DMS 273 treated with DMSO at 0.1 percent for 48 hours (cell line): ENCODE measurements at places on chromosomes 3 and 15.

DNA sequence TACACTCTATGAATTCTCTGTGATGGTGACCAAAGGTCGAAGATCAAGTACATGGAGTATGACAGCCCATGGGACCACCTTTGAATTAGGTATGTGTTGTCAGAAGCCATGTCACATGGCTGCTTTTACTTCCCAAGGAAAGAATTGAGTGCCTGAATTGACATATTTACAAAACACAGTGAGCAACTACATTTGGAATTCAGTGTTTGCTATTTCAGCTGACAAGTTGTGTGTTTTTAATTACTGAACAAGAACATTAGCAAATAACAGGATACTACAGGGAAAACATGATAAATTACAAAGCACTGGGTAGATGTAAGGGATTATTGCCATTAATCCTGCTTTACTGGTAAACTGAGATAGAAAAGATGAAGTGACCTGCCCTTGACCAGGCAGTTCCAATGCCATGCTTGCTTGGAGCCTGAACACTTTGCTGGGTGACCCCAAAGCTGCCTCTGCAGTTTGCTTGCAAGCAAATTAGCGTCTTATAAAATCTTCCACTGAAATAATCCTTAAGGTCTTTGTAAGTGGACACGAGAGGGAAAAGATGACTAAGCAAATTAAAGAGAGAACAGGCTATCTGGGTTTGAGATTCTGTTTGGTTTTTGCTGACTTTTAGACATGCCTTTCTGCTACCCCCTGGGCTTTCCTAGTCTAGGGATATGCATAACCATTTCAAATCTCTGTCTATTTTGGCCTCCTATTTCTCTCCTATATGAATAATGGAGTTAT lies 98.2 kb downstream of the HCN4 start:
- no peak for DNase-seq

GRCh38 chr3:71695000-71695482 lies 30.2 kb downstream of the EIF4E3 start:
- no peak for DNase-seq

- DNase-seq, result no peak
These were observed 470.6 kb upstream of the BCHE start for GRCh38 chr3:166307756-166308350.

- no peak for DNase-seq
These were observed 9.6 kb downstream of the TRH start for GRCh38 chr3:129984125-129984524.

GRCh38 chr3:127114337-127115070 lies 78.4 kb upstream of the PRR23E start:
- DNase-seq, result no peak

DNA sequence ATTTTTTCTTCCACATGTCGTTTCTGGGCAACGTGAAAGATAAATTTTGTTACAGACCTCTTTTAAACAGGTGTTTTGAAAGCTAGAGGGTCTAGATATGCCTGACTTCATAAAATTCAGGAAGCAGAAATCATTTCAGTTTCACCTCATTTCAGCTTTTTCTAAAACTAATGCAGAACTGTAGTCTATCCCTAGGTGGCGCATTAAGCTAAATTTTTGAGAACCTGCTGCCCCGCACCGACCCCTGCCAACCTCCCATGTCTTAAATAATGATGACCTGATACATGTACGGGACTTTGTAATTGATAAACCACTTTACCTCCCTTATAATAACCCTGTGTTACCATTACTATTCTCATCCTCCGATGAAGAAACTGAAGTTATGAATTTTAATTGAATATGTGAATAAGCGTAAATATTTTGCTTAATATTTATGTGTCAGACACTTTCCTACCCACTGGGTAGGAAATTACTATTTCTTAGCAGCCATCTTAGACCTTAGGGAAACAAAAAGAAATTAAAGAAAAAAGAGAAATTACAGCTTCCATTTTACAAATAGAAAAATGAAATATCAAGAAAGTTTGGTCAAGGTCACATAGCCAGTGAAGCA lies 78.7 kb upstream of the GCNT3 start:
- DNase-seq, result no peak

DNA sequence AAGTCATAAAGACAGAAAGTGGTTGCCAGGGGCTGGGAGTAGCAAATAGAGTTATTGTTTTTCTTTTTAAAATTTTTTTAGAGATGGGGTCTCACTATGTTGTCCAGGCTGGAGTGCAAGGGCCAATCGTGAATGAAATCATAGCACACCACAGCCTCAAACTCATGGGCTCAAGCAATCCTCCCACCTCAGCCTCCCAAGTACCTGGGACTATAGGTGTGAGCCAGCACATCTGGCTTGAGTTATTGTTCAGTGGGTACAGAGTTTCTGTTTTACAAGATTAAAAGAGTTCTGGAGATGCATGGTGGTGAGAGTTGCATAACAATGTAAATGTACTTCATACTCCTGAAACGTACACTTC lies 23.6 kb downstream of the PFKFB4 start:
- no peak for DNase-seq

GRCh38 chr3:57557085-57557537 lies 1.0 kb downstream of the PDE12 start:
- no peak for DNase-seq

DNA sequence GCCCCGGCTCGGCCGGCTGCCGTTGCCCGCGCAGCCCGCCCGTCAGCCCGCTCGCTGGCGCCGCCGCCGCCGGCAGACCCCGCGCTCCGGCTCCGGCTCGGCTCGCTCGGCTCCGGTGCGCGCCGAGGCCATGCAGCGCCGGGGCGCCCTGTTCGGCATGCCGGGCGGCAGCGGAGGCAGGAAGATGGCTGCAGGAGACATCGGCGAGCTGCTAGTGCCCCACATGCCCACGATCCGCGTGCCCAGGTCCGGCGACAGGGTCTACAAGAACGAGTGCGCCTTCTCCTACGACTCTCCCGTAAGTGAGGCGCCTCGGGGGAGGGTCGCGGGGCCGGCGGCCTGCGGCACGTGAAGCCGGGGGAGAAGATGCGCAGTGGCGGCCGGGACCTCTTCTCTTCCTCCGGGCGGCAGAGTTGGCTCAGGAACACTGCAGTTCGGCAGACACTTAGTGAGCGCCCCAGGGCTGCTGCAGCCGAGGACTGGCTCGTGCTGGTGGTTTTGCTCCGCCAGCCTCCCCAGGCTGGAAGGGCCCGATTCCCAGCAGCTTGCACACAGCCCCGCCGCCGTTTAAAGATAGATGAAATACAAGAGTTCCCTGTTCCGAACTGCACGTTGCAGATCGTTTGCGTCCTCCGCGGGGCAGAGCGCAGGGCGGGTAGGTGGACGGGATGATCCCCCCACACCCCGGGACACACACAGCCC lies 407 bp downstream of the USP13 start:
- peak; percentile 50 for DNase-seq

DNA sequence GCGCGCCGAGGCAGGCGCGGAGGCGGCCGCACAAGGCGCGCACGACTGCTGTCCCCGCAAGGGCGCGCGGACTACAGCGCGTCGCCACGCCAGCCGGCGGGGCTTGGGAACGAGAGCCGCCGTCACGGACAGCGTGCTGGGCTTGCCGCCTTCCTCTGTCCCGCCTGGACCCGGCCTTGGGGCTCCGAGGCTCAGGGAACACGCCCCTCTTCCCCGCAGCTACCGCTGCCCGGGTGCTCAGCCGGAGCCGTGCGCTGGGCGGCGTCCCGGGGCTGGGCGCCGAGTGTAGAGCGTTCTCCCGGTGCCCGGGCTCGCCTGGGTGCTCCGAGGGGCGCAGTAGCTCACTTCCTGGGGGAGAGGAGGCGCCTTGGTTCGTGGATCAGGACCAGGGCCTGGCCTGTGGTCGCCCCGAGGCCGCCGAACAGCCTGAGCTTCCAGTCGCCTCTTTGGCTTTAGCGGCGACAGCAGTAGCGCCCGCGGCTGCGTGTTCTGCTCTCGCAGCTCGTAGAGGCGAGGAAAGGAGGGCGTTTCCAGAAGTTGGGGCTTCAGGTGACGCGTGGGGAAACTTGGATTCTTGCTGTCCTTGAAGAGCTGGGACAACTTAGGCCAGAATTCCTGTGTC lies 226.7 kb upstream of the C2CD4B start:
- no peak for DNase-seq

GRCh38 chr15:29968895-29969561 lies 113.7 kb upstream of the GOLGA8J start:
- DNase-seq, result no peak

DNA sequence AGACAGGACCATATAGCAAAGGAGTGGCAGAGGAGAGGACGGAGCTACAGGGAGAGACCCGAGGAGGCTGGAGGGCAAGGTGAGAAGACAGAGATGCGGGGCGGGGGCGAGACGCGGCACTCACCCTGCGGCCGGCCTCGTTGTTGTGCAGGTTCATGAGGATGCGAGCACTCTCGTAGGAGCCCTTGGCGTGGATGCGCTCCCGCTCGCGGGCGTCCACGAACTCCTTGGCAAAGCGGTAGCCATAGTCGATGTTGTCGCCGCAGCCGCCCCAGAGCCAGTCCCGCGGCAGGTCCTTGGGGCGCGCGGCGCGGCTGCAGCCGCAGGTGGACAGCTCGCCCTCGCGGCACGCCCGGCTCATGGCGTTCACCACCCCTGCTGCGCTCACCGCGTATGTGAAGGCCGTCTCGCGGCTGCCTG lies 12.9 kb downstream of the WNT5A start:
- no peak for DNase-seq

DNA sequence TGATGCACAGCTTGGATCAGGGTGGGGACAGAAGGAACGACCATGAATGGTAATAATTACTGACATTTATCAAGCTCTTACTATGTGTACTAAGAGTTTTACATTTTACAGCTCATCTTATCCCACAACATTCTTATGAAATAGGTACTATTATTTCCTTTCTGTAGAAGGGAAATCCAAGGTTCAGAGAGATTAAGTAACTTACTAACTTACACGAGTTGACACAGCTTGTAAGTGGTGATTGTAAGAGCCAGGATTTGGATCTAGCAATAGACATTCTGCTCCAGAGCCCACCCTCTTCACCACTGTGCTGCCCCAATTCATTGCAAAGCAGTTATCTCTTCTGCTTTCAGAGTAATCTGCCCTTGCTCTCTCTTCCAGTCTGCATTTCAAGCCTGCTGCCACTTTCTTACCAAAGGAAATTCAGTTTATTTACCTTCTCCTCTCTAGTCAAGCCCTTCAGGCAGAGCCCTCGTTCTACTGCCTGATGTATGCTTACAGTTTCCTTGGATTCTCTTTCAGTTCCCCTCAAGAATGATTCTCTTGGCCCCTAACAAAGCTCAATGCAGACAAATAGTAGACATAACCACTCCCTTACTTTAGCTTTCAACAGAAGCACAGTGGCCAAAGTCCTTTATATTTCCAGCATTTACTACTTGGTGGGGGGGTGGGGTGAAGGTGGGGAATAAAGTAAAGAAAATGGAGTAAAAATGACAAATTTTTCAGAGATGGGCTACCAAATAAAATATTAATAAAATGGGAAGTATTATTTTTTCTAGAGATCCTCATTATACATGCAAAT lies 65.8 kb downstream of the ATP8B4 start:
- DNase-seq, result no peak

DNA sequence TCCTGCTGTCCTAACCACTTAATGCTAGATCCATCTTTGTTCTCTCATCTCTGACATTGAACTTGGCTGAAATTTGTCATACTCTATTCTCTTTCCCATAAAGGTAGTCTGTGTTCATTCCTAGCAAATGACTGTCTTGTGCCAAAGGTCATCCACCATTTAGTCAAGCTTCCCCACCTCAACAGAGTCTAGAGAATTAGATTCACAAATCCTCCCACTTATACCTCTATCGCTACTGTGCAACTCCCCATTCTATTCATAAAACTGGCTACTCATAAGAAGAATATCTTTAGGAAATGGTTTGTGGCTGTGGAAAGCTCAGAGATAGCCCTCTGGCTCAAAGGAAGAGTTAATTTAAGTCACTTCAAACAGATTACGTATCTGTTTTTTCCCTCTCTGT lies 59.7 kb upstream of the MBNL1 start:
- no peak for DNase-seq

GRCh38 chr3:145518639-145519038 lies 642.3 kb downstream of the PLOD2 start:
- DNase-seq, result no peak

DNA sequence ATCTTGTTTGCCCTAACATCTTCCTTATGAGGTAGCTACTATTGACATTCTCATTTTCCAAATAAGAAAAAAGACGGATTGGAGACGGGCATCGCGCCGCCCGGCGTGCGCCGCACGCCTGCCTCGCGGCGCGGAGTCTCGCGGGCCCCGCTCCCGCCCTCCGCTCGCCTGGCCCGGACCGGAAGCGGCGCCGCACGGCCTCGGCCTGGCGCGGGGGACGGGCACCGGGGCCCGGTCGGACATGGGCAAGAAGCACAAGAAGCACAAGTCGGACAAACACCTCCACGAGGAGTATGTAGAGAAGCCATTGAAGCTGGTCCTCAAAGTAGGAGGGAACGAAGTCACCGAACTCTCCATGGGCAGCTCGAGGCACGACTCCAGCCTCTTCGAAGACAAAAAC lies 112.0 kb downstream of the IL12A start:
- DNase-seq, result no peak

- no peak for DNase-seq
These were observed 277.3 kb upstream of the TLE3 start for GRCh38 chr15:70375006-70375431.

DNA sequence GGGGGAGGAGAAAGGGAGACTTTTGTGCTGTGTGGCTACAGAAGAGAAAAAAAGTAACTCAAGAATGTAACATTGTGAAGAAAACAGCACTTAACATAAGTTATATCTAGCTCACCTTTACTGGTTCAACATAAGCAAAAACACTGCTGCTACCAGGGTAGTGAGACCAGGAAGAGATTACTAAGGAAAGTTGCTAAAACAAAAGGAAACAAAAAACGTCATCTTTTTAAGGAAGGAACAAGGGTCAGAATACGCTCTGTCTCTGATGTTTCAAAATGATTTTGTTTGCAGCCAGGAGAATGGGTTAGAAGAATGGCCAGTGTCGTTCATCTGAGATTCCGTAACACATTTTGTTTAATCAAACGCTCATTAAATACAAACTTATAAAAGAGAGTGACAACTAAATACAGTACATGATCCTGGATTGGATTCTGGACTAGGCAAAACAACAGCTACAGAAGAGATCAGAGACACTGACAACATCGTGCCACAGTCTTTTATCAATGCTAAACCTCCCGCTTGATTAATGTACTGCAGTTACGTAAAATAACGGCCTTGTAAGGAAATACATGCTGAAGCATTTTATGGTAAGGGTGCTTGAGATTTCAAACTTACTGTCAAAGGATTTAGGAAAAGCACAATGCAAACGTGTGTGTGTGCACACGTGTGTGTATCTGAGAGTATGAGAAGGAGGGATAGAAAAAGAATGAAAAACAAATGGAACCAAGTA lies 67.7 kb downstream of the FOXP1 start:
- DNase-seq, result no peak

- no peak for DNase-seq
These were observed 45.4 kb downstream of the ZDHHC19 start for GRCh38 chr3:196165850-196166249.

DNA sequence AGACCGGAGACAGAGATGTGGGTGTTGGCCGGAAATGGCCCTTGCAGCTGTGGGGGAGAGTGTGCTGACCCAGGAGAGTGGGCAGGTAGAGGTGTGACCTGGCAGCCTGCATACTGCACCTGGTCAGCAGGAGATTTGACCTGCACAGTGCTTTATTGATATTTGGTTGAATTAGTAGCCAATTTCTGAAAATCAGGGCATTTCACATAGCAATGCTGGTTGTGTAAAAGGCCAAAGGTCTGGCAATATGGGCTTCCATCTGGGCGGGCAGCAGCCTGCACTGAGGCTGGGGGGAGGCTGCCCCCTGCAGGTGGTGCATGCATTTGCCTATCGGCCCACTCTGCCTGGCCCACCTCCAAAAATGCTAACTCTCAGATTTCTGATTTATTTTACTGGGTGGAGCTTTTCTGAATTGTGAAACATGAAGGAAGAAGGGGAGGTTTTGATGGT lies 9.4 kb upstream of the MGLL start:
- no peak for DNase-seq
